ENCODE measurements at places on chromosomes 1 and 21.

DNA sequence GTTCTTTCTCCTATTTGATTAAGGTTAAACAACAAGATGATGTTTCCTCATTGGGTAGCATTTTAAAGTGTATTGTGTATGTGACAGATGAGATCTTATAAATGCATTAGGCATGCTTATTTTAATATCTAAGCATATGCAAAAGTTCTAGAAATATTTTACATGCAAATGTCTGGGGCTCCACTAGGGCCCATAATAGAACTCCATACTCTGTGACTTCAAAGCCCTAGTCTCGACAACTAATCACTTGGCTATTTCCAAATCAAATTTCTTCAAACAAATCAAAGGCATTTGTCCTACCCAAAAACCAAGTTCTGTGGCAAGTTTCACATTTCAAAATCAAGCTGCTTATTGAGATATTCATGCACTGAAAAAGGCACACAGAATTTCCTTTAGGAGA is 385.6 kb upstream of the ST6GALNAC5 start:
- no peak for DNase-seq

DNA sequence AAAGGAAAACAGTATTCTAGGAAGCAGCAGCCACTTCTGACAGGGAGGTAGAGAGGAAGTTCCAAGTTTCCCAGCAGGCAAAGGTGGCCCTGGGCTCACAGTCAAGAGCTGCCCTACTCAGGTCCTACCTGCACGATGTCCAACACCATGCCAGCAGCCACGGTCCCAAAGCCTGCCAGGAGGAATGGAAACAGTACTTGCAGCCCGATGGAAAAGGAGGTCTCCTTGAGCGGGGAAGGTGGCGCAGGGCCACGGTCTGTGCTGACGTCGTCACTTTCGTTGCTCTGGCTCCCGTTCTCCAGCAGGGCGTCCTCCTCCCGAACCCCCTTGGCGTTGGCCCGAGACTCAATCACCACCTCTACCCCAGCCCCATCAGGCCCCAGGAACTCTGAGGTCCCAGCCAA is 3.1 kb downstream of the SLC41A1 start:
- DNase-seq, result no peak

- DNase-seq, result no peak
These were observed 500.8 kb upstream of the PBX1 start for GRCh38 chr1:164058198-164058597.

- DNase-seq, result no peak
These were observed 36.7 kb downstream of the LGR6 start for GRCh38 chr1:202230061-202230938.

- no peak for DNase-seq
These were observed 3.9 kb downstream of the POFUT2 start for GRCh38 chr21:45283611-45284455.

DNA sequence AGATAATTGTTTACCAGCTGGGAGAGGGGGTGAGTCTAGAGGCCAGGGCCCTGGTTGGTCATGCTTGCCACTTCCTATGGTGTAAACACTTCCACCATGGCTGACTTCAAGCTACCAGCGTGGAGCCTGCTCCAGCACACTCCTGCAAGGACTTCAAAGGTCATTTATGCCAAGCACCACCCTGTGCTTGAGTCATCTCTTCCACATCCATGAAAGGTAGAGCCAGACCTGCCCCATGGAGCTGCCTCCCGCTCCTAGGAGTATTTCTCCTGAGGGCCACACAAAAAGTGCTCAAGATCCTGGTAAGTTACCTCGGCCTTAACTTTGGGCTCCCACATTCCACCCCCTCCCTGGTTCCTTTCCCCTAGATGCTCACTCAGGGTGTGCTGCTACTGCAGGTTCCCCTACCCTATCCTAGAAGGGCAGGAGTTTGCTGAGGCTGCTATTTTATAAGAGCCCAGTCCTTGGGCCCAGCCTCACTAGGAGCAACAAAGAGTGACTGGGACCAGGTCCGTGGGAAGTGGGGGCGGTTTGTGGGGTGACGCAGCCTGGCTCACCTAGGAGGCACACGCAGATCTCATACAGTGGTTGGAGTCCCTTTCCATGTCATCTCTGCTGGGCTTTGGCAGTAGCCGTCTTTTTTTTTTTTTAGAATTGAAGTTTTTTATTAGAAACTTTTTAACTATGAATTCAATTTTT is 2.4 kb downstream of the RAB7B start:
- no peak for DNase-seq

DNA sequence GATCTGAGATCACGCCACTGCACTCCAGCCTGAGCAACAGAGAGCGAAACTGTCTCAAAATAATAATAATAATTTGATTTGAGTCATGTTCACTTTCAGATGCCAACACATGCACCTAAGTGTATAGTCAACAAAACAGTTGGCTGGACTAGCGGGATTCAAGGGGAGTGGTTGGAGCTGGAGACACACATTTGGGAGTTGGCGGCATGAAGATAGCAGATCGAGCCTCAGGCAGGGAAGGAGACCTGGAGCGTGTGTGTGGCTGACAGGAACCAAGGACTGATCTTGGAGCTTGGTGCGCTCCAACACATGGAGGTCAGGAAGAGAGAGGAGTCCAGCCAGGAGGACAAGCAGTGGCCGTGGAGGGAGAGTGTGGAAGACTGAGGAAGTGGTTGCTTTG is 14.6 kb upstream of the PGD start:
- no peak for DNase-seq

DNA sequence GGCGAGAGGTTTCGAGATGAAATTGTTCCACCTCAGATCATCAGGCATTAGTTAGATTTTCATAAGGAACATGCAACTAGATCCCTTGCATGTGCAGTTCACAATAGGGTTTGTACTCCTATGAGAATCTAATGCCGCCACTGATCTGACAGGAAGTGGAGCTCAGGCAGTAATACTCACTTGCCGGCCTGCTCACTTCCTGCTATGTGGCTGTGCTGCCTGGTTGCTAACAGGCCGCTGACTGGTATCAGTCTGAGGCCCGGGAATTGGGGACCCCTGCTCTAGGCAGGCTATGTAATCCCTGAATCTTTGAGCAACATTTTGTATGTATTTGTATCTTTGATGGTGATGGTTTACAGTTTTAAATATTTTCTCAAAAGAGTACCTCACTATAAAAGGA is 32.5 kb downstream of the XKR8 start:
- DNase-seq, result peak; percentile 63

- DNase-seq, result no peak
These were observed 1.0 kb upstream of the SLC6A9 start for GRCh38 chr1:44032170-44032790.

GRCh38 chr1:186483561-186483960 is 22.6 kb upstream of the PDC start:
- no peak for DNase-seq

DNA sequence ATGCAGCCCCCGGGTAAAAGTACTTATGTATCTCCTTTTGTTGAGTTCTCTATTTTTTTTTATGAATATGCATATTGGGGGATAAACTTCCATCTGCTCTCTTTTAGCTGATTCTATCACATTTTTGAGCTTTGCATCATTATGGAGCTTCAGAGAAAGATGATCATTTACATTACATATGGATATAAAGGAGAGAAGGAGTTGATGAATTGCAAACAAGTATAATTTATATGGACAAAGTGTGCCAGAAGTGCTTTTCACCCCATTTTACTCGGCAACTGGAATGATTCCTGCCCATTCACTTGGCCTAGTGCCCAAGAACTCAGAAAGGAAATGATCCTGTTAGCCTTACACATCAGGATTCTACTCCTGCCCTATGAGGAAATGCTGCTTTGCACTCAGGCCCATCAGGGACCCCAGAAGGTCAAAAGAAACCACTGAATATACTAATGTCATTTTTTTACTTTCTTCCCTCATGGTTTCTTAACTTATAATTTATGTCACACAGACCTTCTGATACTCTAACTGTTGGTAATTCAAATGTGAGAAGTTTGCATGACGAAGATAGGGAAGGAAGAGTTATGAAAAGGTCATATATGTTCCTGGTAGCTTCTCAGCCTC is 65.6 kb downstream of the SAMSN1 start:
- no peak for DNase-seq

DNA sequence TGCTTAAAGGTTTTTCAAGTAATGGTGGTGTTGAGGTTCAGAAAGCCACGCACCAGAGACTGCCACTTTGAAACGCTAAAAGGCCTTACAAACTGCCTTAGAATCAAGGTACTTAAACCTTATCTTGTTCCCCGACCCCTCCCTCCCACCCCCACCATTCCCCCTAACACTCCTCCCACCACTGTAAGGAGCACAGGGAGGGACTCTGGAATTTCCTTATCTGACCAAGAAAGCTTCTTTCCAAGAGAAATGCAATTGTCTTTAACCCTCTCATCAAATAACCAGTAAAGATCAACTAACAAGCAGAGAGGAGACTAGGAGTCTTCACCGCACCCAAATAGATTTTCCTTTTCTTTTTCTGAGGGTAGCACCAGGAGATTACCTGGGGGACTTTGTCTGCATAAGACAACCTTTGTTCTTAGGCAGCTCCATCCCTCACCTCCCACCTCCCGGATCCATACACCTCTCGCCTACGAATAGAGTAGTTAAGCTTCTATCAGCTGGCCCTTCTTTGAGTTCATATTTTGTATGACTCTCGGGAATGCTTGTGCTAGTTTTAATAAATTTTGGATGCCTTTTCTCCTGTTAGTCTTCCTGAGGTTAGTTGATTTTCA is 137.7 kb upstream of the ADGRL2 start:
- no peak for DNase-seq

- no peak for DNase-seq
These were observed 154.0 kb downstream of the RHOU start for GRCh38 chr1:228889289-228889688.

DNA sequence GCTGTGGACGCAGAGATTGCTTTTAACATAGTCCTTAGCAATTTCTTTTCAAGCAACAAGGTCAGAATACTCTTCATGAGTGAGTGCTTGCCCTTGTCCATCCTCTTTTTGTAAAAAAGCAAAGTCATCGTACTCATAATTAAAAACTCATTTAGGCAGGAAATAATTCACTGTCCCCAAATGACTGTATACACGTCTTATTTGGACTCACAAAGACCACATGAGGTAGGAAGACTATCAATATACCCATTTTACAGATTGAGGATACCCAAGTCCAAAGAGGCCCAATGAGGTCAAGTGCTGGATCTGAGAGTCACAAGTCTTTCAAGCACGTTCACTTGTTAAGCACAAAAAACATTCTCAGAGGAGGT is 13.2 kb downstream of the ITPKB start:
- peak; percentile 59 for DNase-seq

DNA sequence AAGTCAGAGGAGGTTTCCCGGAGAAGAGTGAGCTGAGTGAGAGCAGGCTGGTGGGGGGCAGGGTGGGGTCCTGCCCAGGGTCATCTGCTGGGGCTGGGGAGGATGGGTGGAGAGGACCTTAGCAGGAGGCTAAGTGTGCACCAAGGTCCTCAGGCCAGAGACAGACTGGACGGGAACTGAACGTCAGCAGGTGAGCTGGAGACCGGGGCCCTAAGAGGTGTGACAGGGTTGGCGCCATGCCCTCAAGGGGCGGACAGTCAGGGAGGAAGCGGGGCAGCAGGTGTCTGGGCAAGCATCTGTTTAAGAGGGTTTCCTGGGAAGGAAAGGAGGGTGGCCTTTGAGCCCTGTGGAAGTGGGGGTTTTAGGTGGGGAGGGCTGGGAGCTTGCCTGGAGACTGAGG is 13.6 kb upstream of the PTPN7 start:
- no peak for DNase-seq

GRCh38 chr1:28538286-28538685 is 14.6 kb upstream of the TRNAU1AP start:
- no peak for DNase-seq
